Esophagus squamous epithelium (tissue), 5 donors: ENCODE measurements at places on chromosomes 5 and 9.

GRCh38 chr9:132090771-132091170 lies 11.1 kb upstream of the MED27 start:
- no peak for DNase-seq

DNA sequence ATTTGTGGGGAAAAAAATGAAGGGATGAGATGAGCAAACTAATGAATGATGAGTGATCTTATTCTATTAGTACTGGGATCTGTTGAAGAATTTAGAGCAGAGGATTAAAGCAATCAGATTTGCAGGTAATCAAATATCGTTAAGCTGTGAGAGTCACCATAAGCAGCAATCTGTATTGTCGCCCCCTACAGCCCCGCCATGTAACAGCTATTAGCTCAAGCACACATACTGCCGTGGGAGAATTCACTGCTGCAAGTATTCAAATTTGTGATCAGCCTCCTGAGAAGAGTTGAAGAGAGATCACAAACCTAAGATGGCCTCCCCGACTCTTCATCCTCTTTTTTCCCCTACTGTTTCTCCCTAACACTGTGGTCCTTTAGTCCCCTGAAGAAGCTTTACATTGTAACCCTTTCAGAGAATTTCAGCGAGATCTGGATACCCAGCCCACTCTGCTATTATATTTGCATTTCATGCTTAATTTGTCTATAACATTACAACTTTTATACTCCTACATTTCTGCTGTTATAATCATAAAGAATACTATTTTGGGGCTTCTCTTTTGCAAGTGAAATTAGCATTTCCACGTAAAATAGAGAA lies 28.5 kb upstream of the PHF24 start:
- DNase-seq, result no peak

GRCh38 chr9:89207026-89207425 lies 28.4 kb upstream of the SHC3 start:
- no peak for DNase-seq

DNA sequence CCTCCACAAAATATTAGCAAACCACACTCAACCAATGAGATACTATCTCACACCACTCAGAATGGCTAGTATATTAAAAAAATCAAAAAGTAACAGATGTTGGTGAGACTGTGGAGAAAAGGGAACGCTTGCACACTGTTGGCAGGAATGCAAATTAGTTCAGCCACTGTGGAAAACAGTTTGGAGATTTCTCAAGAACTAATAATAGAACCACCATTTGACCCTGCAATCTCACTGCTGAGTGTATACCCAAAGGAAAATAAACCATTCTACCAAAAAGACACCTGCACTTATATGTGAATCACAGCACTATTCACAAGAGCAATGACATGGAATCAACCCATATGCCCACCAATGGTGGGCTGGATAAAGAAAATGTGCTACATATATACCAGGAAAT lies 393.5 kb downstream of the PDE4D start:
- DNase-seq, result no peak

- DNase-seq, result no peak
Observed at GRCh38 chr5:76703707-76704106, 12.2 kb upstream of the F2R start.

- no peak for DNase-seq
Observed at GRCh38 chr9:99905833-99906402, 536 bp upstream of the STX17 start.

DNA sequence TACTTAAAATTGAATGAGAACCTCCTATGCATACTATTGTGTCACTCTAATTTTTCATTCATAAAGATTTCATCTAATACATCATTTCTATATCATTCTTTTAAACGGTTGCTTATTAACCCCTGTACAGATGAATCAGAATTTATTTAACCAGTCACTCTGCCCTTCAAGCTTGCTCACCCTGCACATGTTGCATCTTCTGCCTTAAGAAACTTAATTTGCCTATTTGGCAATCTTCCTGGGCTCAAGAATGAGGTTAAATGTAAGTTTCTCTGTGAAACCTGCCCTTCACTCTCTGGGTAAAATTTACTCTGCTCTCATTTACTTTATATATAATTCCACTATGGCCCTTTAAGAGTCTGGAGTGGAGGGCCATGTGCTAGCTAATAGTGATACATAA lies 434.7 kb upstream of the ZNF608 start:
- no peak for DNase-seq

- DNase-seq, result no peak
Observed at GRCh38 chr9:138038244-138038671, 160.7 kb downstream of the CACNA1B start.

DNA sequence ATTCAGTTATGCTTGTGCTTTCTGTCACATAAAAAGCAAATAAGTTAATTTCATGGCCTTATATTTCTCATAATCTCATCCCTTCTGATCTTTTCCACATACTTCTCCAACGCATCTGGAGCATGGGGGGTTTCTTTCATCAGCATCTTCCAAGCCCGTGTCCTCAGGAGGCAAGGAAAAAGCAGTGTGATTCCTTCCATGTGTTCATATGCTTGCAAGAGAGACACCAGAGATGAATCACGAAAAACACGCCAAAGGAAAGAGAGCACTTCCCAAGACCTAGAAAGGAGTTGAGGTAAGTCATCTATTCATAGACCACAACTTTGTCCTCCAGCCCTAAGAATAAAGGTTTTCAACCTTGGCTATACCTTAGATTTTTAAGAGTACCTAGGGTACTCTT lies 26.0 kb upstream of the SVEP1 start:
- DNase-seq, result no peak

GRCh38 chr9:18058564-18059442 lies 415.1 kb upstream of the ADAMTSL1 start:
- no peak for DNase-seq

- no peak for DNase-seq
Observed at GRCh38 chr5:19531374-19531952, 456.5 kb downstream of the CDH18 start.

DNA sequence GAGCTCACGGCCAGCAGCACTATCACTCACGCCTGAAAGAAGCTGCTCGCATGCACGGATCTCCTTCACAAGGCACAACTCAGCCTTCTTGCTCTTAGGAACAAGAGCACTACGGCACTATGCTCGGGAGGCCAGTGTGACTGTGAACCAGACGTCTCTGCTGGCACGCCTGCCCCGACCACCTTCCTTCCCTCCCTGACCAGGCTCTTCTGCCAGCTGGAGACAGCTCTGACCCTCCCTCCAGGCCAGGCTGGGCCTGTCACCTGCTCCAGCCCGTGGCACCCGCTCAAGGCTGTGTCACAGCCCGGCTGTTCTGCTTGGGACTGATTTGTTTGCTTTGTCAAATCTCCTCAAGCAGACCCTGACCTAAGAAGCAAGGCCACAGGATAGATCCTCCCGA lies 7.0 kb downstream of the TBC1D9B start:
- no peak for DNase-seq

DNA sequence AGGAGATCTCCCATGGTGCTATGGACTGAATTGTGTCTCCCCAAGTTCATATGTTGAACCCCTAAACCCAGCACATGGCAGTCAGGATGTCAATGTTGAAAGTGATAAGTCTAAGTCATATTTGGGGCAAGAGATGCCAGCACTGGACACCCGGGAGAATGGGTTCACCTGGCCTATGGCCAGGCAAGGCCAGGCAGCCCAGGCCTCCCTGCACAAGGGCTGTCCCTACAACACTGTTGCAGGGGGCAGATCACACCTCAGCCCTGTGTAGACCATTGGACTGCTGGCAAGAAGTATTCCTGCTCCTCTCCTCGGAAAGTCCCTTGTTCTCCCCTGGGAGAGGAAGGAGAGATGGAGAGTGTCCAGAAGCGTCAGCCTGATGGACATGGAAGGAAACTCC lies 240.5 kb downstream of the GADD45G start:
- DNase-seq, result no peak
